ENCODE measurements at places on chromosomes 7 and 10.

GRCh38 chr7:285731-286130 lies 4.2 kb upstream of the FOXL3 start:
- no peak for DNase-seq

DNA sequence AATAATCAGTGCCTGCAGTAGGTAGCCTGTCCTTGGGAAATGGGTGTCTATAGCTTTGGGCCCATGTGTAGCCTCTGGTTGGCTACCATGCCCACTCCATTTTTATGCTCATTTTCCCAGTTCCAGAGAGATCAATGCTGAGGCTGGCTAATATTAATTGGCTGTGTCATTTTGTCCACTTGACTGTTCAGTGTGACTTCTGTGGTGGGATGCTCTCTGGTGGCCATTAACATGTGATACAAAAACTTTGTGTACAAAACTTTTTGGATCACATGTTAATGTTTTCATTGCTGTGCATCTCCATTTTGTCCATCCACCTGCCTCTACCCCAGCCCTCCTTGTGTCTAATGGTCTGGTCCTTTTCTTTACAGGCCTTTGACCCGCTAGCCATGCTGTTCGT lies 22.7 kb downstream of the VIM start:
- no peak for DNase-seq

DNA sequence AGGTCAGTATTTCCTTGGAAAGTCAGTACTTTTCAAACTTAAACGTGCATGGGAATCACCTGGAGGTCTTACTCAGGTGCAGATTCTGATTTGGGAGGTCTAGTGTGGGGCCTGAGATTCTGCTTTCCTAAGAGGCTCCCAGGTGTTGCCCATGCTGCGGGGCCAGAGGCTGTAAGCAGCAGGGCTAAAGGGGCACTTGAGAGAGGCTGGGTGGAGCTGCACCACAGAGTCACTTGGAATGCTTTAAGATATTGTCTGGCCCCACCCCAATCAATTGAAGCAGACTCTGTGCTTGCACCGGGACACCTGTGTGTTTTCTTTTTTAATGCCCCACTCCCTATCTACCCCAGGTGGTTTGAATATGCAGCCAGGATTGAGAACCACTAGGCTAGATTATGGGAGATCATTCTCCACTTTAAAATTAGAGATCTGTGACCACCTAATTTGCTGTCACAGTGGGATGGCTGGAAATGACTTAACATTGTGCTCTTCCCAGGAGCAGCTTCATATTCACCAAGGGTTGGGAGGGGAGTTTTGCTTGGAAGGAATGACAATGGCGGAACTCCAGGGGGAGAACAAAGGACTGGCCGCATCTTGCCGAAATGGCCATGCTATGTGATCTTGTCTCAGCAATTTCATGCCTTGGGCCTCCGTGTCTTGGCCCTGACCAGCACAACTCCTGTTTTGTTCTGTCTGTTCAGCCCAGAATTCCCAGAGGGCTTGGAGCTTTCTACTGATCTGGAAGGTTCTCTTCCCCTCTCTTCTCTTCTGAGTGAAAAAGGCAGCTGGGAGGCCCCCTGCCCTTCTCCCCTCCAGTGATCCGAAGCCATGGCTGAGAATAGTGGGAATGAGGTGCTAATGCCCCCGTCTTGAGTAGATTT lies 80.2 kb downstream of the FAM241B start:
- DNase-seq: no peak

DNA sequence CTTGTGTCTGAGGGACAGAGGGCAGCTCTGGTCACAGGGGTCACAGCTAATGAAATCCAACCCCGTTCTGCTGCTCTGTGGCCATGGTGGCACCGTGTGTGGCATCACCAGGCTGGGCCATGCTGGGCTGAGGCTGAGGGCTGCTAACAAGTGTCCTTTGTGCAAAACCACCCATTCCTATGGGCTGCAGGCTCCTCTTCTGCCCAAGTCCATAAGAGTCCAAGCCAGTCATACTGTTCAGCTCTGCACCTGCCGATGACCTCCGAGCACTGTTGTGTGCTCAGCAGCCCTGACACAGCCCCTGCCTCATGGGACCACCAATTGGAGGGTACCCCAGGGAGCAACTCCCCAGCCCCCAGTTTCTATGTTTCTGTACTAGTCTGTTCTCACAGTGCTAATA lies 133.1 kb downstream of the WDR11 start:
- DNase-seq: no peak

GRCh38 chr10:66045859-66046258 lies 880.0 kb upstream of the LRRTM3 start:
- DNase-seq: no peak

GRCh38 chr10:89090756-89091445 lies 100.3 kb downstream of the FAS start:
- DNase-seq: no peak

- DNase-seq: no peak
Observed at GRCh38 chr10:47107007-47107747, 192.8 kb upstream of the GDF10 start.

- no peak for DNase-seq
Observed at GRCh38 chr10:93515071-93516005, 18.9 kb downstream of the CEP55 start.

DNA sequence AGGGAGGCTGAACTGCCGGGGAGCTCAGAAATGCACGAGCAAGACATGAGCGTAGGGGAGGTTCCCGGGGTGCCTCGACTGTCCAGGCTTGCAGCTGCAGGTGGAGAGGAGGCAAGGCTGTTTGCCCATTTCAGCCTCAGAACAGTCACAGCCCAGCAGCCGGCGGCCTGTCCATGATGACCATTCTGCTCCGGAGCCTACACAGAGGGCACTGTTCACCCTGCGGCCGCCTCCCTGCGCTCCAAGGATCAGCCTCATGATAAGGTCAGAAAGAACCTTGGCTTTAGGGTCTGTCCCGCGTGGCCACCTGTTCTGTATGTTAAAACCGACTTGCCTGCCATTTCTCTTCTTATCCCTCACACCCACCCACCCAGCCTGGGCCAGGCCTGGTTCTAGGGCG lies 21.9 kb upstream of the CFAP46 start:
- DNase-seq: no peak

GRCh38 chr7:42543953-42544352 lies 306.9 kb upstream of the GLI3 start:
- no peak for DNase-seq

GRCh38 chr7:149732611-149733010 lies 40.8 kb downstream of the ZNF467 start:
- no peak for DNase-seq

DNA sequence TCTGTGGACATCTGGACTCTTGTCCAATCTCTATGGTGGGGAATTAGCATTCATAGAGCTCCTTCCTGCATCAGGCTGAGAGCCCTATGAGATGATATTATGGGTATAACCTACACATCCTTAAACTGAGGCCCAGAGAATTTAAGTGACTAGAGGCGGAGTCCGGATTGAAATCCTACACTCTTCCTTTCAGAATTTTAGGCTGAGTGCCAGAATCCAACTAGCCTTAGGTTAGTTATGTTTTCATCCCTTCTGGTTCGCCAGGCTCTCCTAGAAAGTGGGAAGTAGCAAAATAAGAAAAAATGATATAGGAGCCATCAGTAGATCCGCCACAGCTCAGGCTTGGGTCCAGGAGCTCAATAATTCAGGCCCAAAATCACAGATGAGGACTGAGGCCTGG lies 212.5 kb downstream of the GLI3 start:
- DNase-seq: no peak

- no peak for DNase-seq
Observed at GRCh38 chr10:1347962-1348772, 292.0 kb downstream of the WDR37 start.

GRCh38 chr10:62689712-62690111 lies 114.8 kb upstream of the ADO start:
- DNase-seq: peak; percentile 58

DNA sequence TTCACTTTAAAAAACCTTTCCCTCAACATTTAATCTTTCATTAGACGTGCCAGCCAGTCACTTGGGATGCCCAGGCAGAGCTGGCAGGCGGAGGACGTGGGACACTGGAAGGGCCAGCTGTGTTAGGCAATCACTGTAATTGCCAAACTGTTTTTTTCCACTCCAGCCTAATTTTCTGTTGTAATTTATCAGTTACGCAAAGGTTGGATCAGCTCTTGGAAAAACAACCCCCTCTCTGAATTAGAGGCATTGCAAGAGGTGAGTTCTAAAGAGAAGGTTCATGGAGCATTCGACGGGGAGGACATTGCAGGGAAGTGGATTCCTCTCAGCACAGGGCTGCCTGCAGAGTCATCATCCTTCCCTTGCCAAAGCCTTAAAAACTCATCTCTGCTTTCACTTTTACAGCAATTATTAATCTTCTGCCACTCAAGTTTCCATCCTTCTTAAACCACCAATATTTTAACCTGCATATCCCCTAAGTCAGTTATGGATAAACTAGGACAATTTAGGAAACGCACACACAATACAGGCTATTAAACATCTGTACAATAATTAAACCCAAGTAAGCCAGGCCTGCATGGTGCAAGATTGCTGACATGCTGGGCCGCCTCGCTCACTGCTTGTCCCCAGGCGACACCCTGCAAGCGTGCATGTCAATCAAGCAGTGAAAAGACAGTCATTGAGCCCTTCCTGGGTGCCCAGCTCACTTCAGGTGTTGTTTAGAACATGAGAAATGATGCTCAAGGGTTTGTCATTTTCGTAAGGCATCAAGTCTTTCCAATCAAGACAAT lies 272.3 kb upstream of the RNF32 start:
- DNase-seq: no peak

- DNase-seq: no peak
Observed at GRCh38 chr7:94738071-94738470, 82.1 kb upstream of the SGCE start.

- no peak for DNase-seq
Observed at GRCh38 chr10:31760674-31761081, 168.0 kb downstream of the ARHGAP12 start.

DNA sequence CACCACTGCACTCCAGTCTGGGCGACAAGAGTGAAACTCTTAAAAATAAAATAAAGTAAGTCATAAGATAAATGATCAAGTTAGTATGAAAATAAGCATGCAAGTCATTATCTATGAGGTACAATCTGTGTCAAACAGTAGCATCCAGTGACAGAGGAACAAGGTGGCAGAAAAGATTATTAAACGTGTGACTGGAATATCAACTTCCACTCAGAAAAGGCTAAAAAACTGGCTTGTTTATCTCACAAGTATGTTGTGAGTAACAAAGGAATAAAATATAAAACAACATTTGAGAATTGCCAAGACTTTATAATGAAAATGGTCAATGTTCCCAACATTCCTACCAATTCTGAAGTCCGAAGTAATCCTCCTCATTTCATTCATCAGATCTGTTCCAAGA lies 30.3 kb downstream of the ITGB1 start:
- DNase-seq: no peak

DNA sequence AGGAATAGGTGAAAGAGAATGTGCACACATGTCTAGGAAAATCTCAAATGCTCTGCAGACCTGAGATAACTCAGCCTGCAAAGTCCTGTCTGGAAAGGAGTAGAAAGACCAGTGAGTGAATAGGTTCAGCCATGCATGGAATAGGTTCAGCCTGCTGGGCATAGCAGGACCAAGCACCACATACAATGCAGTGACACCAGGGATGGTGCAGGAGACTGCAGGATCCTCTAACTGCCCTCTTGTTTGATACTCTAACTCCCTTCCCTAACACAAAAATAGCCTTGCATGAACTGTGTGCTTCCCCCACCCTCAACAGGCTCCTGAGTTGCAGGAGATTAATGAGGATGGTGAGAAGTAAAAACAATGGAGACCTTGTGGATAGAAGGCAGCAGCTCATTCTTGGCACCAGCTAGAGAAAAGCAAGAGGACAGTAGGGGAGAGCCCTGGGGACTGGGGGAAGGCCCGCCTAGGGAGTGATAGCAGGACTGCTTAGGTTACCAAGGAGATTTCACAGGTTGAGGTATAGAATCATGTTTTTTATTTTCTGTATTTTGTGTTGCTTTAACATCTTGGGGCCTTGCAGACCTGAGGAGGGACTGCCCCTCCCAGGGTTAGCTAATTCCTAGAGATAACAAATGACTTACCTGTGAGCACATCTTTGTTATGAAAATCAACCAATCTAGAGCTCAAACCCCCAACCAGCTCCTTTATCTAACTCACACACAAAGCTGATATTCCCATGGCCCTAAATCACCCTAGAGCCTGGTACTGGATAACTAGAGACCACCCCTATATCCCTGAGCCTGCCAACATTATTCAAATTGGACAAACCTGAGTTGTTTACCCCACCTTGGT lies 187.8 kb downstream of the PLPP4 start:
- DNase-seq: no peak

DNA sequence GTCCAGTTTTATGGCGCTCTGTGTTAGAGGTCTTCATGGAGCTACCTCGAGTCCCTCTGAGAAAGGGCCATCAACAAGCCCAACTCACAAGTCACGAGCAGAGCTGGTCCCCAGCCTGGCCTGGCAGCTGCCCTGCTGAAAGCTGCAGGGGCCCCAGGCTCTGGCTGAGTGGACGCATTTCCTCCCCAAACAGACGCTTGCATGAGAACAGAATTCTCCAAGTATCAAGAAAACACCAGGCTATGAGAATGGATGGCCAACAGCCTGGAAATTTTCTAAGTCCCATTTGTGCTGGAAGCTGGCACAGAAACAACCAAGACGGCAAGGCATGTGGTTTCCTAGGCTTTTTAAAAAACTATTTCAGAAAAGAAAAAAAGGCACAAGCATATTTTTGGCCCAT lies 114.8 kb downstream of the FAM53B start:
- no peak for DNase-seq

- DNase-seq: no peak
Observed at GRCh38 chr10:103872137-103872931, 17.0 kb upstream of the SH3PXD2A start.

GRCh38 chr7:44891372-44891771 lies 6.0 kb upstream of the PURB start:
- peak; percentile 62 for DNase-seq

DNA sequence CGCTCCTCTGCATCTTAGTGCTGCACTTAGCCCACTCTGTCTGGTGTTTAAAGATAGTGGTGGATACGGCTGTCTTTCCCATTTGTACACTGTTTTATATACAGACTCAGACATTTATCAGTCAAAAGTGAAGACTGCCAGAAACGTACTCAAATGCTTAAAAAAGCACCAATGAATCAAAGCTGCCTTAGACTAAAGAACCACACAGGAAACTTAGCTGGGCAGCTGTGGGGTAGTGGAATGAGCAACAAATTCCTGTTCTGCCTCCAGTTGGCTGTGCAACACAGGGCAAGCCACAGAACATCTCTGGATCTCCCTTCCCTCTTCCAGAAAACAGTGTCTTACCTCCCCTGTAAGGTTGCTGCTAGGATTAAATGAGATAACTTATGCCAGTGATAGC lies 76.0 kb downstream of the ATXN7L1 start:
- DNase-seq: no peak

DNA sequence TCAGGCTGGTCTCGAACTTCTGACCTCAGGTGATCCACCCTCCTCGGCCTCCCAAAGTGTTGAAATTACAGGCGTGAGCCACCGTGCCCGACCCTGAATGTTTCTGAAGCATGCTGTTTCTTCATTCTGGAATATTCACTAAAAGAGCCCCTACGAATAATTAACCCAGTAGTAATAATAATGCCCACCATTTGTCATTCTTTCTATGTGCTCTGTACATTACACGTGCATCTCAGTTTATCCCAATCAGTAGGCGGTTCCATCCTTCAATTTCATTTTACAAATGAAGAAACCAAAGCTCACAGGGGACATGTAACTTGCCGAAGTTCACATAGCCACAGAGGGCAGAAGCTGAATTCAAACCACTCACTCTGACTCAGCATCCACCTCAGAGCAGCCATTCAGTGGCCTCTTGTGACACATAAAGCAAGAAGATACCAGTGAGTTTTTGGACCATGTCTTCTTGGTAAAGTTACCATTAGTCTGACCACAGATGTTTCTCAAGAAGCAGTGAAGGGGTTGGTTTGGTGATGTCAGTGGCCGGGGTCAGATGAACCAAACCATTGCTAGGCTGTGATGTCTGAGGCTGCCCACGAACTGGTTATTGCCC lies 71.9 kb upstream of the DUSP5 start:
- DNase-seq: no peak
